ENCODE measurements at places on chromosomes 12 and 14.

GRCh38 chr12:6605421-6606330 is 1.5 kb downstream of the CHD4 start:
- peak; percentile 42 for DNase-seq

GRCh38 chr14:23951590-23952201 is 1.9 kb upstream of the DHRS4 start:
- peak; percentile 37 for DNase-seq

- no peak for DNase-seq
These were observed 3.2 kb downstream of the KRR1 start for GRCh38 chr12:75508159-75508558.

DNA sequence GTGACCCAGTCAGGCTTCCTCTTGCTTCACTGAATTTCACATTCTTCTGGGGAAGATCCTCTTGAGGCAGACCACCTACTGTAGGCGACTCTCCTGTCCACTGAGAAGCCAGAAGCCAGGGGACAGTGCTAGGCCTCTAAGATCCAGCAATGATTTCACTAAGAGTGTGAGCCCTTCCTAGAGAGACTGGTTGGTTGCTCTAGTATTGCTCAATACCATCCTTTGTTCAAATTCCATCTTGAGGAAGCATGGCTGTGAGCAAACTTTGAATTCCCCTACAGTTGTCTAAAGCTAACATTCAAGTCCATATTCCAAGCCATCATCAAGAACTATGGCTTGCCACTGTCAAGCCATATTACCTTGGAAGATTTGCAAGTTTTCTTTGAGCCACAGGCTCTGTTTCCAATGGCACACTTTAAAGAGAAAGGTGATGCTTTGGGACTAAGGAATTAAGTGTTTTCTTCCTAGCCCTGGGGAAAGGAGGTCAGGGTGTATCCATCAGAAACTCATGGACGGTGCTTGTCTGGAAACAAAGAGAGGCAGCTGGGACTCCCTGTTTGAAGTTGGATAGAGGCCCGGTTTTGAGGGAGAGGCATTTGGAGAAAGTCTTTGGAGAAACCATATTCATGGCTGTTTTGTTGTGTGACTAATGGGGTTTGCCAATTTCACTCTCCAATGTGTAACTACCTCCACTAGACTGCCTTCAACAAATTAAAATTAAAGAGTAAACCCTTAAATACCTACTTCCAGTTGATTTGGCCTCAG is 1217.9 kb downstream of the VRK1 start:
- no peak for DNase-seq
